M059J (cell line): ENCODE measurements at places on chromosomes 3 and 15. TPM values are rescaled to one million over a fixed set of nuclear protein-coding genes. Genes with fewer than 3 reads are reported as not detected.

POPDC2 gene
- total RNA-seq = 0.12 TPM in 1 of 2 replicates, not detected in the other

CCRL2 gene
- 0.27 and 1.0 TPM in 2 replicates for total RNA-seq

CERS3 gene
- not detected in 2 replicates for total RNA-seq

VEPH1 gene
- total RNA-seq = 54.4 and 58.0 TPM in 2 replicates

POLQ gene
- 11.7 and 16.9 TPM in 2 replicates for total RNA-seq

TJP1 gene
- 18.2 and 45.2 TPM in 2 replicates for total RNA-seq

RPS17 gene
- total RNA-seq = 1,555 and 1,801 TPM in 2 replicates

TM4SF4 gene
- 21.7 TPM in 1 of 2 replicates, not detected in the other for total RNA-seq

GABRB3 gene
- total RNA-seq = not detected in 2 replicates

COL8A1 gene
- 225 and 349 TPM in 2 replicates for total RNA-seq

HTR3E gene
- total RNA-seq = not detected in 2 replicates

NRROS gene
- total RNA-seq = 0.42 and 1.1 TPM in 2 replicates
